ENCODE measurements at places on chromosomes 7 and 10.

DNA sequence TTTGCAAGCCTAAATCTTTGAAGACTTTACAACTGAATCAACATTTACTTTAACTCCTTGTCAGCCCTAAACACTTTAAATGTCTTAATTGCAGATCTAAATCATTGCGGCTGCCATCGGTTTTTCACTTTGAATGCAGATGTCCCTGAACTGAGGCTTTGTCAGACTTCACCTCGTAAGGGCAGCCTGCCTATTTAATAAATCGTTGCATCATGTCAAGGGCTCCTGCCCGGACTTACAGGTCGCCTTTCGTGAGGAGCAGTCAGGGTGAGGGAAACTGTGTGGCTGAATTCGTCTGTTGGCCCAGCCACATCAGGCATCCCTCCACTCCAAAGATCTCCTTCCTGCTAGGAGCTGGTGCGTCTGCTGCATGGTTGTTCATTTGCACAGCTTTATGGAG lies 368.2 kb upstream of the NPVF start:
- DNase-seq: no peak

DNA sequence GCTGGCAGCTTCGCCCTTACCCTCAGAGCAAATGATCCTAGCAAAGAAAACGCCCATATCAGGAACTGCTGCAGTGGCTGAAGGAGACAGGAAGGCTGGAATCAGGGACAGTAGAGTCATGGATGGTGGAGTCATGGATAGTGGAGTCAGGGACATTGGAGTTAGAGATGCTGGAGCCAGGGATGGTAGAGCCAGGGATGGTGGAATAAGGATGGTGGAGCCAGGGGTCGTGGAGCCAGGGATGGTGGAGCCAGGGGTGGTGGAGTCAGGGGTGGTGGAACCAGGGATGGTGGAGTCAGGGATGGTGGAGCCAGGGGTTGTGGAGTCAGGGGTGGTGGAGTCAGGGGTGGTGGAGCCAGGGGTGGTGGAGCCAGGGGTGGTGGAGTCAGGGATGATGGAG lies 31.3 kb downstream of the C10orf105 start:
- no peak for DNase-seq

DNA sequence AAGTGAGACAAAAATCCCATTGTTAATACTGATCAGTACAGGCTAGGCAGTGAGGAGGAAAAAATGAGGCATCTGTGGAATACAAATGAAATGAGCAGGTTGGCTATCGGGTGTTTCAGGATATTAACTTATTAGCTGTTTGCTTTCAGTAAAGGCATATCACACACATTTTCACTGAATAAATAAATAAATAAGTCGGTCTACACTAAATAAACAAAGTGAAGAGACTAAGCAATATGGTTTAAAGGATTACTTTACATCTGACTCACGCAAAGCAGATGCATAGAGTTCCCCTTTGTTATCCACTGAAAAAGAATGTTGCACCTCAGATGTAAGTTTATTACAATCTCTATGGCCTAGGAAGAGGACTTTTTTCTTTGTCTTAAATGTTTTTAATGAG lies 6.3 kb upstream of the SEMA3A start:
- no peak for DNase-seq

DNA sequence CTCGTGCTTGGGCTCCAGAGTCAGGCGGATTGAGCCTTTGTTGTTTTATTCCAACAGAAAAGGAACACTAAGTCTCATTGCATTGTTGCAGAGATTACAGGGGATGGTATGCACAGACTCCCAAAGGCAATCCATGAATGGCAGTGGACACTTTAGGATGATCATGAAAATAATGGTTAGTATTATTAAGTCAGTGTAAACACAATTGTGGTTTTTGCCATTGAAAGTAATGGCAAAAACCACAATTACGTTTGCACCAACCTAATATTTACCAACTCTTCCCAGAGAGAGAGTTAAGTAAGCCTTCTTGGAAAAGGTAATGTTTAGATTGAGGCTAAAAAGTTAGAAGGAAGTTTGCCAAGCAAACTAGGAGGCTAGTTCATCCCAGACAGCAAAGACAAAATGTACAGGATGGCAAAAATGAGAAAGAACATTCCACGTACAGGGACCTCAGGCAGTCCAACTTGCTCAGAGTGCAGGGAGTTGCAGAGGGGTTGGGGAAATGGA lies 72.9 kb upstream of the AMPH start:
- DNase-seq: no peak

DNA sequence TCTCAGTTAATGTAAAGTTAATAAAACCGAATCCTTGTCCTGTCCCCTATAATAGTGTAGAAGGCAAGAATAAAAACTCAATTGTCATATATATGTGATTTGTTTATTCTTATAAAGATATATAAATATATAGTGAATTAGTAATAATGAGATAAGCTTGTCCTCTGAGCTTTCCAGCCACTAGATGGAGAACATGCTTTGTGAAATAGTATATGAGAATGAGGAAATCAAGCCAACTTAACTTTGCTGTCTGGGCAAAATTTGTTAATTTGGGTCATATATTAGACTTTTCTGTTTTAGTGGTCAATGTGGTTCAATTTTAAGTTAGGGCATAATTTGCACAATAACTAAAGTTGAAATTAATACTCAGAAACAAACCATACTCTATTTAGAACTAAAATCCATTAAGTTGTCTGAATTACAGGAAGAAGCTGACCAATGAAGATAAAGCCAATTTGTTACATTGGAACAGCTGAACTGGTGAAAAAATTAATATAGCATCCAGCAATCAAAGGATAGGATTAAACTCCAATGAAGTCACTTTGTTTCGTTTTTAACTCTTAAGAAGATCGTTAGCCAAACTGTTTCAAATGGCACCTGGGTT lies 595.0 kb downstream of the ARL4A start:
- no peak for DNase-seq

DNA sequence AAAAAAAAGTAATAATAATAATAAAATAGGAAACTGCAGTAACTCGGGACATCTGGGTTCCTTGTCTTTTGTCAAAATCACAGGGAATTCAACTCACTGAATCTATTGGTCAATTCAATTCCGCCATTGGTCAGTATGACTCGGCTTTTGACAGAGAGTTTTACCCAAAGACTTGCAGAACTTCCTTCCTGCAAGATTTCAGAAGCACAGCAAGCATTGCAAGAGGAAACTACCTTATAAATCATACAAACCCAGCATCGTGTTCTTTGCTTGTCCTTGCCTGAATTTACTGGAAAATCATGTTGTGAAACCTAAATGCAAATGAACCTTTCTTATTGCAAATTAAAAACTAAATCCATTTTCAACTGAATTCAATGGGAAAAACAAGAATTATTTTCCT lies 15.5 kb downstream of the KLF6 start:
- no peak for DNase-seq

DNA sequence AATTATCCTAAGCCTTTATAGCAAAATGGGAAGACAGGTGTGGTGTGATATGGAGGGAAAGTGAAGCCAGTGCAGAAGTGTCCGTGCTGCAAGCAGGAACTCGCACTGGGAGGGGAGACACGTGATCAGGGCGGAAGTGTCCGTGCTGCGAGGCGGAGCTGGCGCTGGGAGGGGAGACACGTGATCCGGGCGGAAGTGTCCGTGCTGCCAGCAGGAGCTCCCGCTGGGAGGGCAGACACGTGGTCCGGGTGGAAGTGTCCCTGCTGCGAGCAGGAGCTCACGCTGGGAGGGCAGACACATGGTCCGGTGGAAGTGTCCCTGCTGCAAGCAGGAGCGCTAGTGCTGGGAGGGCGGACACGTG lies 40.5 kb upstream of the PRKAR1B start:
- DNase-seq: no peak

Measured in GOT3 (cell line).